ENCODE measurements at places on chromosomes 11 and 22.

DNA sequence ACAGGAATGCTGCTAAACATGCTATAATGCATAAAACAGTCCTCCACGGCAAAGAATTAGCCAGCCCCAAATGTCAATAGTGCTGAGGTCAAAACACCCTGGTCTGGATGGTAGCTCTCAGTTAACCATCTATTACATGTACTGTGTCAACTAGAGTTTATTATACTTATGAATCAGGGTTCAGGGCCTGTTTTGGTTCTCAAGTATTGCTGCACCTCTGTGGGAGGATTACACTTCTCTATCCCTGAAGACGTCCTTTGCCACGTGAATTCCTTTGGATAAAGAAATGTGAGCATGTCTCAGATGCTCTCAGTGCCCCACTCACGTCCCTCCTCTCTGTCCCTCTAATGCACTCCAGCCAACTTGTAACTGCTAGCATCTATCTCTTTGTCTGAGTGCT, 53.4 kb downstream of the SLC1A2 start:
- DNase-seq = no peak

DNA sequence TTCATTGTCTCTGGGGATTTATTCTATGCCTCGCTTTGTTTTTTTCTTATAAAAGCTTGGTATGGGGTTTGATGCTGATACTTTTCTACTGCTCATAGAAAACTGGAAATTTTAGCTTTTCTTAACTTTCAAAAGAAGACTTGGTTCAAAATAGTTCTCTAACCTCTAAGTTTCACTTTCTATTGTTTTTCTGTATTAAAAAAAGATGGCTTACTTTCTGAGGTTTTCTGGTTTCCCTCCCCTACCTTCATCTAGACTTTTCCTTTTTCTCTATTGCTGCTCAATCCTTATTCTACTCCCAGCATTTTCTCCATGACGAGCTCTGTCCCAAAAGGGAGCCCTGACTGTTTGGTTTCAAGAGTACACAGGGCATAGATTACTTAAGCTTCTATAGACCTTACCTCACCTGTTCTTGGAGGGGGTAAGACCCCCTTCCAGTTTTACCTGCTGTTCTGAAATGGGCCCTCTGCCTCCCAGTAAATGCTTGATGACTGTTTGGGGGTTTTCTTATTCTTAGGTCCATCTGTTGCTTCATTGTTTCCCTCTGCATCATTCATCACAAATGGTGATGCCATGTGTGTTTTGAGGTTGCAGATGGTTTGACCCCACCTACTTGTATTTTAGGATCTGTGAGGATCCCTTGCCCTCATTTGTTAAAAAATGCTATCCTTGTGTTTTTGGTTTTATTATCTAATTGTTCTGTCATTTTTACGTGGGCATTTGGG, 29.5 kb downstream of the DNHD1 start:
- no peak for DNase-seq

DNA sequence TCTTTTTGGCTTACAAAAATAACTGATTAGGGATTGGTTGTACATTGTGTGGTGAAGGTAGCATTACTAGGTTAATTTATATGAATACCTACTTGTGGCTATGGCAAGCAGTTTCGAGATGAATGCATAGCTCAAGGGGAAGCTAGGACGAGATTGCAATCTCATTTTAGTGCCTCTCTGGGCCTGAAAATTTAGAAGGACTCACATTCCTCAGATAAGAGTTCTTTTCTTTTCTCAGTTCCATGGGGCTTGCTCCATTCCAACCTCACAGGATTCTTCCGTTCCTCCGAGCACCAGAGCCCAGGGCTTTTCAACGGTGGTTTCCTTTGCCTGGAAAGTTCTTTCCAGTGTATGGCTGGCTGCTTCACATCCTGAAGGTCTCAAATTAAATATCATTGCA, 82.1 kb downstream of the CECR2 start:
- DNase-seq = no peak

- DNase-seq = no peak
These were observed 7.4 kb downstream of the DESI1 start for GRCh38 chr22:41613456-41613855.

DNA sequence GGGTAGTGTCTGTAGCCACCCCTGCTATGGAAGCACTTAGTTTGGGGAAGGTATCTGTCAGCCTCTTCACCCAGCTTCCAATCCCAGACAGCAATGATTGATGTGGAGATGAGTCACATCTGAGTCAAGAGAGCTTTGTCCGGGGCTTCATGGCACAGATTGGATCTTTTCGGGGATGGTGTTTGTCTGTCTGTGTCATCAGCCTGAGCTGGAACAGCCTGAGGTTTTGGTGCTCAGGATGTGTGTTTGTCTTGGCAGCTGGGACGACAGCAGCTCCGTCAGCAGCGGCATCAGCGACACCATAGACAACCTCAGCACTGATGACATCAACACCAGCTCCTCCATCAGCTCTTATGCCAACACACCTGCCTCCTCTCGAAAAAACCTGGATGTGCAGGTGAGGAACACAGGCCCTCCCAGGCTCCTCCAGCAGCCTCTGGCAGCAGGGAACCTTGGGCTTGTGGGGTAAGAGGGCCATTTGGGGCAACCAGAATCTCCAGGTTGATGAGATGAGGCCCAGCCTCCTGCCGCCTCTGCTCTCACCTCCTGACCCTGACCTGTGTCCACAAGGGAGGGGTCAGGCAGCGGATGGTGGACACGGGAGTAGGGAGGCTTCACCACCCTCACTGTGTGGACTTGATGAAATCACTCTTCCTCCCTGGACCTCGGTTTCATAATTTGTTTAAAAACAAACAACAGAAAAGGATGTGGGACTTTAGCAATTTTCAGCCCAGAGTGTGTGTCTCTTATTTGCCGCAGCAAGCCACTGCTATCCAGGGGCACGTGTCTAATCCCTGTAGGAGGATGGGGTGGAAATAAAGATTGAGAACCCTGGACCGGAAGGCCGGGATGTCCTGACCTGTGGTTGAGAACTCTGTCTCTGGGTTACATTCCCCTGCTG, 124.3 kb downstream of the DBX1 start:
- no peak for DNase-seq

DNA sequence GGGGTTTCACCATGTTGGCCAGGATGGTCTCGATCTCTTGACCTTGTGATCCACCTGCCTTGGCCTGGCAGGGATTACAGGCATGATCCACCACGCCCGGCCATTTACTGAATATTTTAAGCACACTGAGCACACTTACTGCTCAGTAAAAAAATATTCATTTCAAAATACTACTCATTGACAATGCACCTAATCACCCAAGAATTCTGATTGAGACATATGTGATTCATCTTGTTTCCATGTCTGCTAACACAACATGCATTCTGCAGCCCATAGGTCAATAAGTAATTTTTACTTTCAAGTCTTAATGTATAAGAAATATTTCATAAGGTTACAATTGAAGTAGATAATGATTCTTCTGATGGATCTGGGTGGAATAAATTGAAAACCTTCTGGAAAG, 4.2 kb upstream of the OR52J3 start:
- no peak for DNase-seq

GRCh38 chr22:30247561-30247960, 1.0 kb upstream of the LIF start:
- no peak for DNase-seq

DNA sequence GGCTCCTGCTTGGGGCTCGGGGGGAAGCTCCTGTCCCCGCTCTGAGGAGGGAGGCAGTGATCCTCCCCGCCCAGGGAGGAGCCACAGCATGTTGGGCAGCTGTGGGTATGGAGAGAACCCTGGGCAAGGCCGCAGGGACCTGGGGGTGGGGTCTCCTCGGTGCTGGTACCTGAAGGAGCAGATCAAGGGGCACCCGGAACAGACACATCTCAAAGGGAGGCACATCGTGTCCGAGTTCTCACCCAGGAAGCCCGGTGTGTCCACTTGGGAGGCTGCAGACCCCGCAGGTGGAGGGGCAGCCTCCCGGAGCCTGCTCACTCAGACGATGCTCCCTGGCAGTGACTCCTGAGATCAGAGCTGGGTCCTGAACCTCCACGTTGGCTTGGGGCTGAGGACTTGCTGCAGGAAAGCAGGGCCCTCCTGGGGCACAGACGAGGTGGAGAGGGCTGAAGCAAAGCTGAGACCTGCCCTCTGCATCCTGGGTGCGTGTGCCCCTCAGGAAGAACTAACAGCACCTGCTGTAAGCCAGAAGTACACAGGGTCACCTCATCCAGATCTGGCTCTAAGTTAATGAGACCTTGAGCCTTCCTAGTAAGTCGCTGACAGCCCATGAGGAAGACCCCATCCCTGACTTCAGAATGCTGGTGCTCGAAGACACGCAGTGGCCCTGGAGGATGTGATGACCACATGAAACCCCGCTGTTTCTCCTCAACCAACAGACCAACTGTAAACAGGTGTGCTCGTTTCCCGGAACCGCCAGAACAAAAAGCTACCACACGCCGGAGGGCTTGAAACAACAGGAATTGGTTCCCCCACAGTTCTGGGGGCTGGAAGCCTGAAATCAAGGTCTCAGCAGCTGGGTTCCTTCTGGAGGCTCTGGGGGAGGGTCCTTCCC, 5.9 kb upstream of the OSBPL5 start:
- no peak for DNase-seq

DNA sequence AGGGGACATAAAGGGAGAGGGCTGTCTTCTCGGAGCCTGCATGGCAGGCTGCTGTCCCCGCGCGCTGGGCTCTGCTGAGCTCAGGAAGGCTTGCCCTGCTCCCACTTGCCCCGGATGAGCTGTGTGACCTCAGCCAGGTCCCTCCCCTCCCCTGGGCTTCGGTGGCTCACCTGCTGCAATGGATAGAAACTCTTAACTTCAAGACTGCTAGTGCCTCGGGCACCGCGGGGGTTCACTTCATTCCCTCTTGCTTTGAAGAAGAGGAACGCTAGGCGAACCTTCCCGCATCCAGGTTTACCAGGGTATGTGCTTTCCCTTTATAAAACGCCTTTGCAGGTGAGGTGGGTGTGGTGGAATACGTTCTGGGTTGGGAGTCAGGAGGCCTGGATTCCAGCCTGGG, 115.0 kb downstream of the PHF21B start:
- DNase-seq = no peak

DNA sequence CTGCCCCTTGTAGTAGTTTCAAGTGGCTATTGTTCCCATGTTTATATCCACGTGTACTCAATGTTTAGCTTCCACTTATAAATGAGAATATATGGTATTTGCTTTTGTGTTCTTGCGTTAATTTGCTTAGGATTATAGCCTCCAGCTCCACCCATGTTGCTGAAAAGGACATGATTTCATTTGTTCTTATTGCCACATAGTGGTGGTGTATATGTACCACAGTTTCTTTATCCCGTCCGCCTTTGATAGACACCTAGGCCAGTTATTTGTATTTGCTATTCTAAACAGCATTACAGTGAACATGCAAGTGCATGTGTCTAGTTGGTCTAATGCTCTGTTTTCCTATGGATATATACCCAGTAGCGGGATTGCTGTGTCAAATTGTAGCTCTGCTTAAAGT, 6.8 kb downstream of the OR51B2 start:
- no peak for DNase-seq

DNA sequence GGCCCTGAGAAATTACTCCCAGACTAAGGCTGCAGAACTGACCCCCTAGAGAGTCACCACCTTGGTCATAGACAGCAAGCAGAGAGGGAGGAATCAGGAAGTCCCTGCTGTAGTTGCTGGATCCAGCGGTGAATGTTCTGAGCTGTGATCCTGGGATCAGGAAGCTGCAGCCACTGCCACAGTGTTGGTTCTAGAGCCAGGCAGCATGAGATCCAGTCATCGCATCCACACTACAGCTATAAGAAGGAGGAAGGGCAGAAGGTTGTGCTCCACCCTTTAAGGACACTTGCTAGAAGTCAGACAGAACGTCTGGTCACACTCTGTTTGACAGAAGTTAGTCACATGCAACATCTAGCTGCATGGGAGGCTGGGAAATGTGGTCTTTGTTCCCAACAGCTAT, 104.7 kb upstream of the OR4B1 start:
- DNase-seq = no peak

DNA sequence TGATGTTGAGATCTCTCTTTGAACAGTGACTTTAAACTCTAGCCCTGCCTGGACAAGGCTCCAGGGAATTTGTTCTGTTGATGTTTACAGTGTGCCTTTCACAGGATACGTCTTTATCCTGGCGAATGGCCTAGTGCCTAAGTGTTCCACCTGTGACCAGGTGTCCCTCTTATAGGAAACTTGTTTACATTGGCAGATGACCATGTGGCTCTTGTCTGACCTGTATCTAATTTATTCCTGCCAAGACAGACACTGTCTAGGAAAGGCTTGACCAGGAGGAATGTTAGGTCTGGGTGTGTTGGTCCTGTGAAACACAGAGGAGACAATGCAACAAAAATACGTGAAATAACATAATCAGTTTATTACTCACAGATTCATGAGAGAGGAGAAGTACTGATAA, 875.6 kb downstream of the METTL15 start:
- DNase-seq = no peak

GRCh38 chr11:37712251-37712650, 1114.2 kb upstream of the RAG2 start:
- DNase-seq = no peak

DNA sequence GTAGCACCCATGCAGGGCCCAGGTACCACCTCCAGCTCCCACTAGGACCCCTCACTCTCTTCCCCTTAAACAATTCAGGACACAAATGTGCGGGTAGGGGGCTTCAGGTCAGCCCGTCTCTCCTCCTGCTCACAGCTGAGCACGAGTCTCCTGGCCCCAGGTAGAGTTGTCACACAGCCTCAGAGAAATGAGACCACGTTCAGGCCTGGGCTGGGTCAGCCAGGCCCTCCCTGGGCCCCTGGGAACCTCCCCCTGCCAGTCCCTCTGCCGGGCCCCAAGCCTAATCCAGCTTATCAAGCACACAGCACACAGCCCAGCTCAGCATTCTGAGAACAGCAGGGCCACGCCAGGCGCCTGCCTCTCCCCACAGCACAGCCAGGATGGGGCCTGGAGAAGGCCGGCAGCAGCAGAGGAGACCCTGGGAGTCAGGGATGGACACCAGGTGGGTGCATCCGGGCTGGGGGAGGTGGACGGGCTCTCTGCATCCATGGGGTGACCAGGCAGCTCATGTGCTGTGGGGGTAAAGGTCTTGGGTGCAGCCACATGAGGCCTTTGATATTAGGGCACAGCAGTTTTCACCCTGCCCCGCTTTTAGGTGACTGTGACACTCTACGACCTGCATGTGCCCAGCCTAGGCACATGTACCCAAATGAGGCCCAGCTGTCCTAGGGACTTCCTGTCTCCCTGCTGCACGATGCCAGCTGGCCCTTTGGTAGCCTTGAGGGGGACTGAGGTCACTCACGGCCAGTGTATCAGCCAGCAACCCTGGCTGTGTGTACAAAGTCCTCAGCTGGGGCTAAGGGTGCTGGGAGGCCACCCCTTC, 87.0 kb downstream of the MORC2 start:
- DNase-seq = no peak

DNA sequence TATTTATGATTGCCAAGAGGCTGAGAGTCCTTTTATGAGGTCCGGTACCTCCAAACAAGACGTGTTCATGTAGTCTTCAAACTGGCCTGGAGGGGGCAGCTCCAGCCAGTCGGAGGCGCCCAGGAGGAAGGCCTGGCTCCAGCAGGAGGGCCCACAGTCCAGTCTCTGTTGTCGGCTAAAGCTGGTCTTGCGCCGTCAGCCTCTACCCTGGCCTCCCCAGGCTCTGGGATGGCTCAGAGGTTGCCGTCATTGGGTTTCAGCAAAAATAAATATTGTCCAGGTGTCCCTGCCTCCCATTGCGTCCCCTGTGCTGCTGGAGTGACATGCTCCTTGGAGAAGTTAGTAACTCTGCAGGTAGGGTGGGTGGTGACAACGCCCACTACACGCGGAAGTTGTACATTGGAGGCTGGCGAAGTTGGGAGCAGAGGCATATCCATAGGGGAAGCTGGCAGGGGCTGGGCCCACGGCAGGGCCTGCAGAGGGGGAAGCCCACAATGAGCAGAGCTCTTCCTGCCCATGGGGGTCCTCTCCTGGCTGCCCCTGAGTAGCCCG, 1.0 kb upstream of the SLC25A1 start:
- peak; percentile 41 for DNase-seq
